AG09309 (cell line): ENCODE measurements at places on chromosomes 1 and 21.
A peak's percentile ranks its signal among the peaks of the same experiment; 100 is the strongest.

- no peak for DNase-seq
These were observed 5.1 kb downstream of the LMO4 start for GRCh38 chr1:87333692-87334347.

DNA sequence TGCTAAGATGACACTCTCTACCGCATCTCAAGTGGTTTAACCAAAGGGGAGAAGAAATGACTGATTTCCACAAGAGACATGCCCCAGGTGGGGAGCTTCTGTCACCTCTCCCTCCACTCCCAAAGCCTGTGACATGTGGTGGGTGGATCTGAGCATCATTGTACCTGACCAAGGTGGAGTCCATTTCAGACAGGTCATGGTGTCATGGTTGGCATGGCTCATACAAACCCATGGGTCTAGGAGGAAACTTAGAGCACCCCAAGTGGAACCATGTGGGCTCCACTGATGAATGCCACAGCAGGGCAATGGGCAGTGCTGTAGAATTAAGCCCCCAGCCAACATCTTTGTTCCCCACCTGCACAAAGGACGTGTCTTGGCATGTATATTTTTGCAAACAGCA, 131.5 kb upstream of the EDN2 start:
- DNase-seq = no peak

- no peak for DNase-seq
These were observed 399.0 kb downstream of the KCNT2 start for GRCh38 chr1:196209265-196209664.

- no peak for DNase-seq
These were observed 108.1 kb upstream of the IVNS1ABP start for GRCh38 chr1:185425163-185425562.

GRCh38 chr1:171403393-171403792, 81.9 kb upstream of the PRRC2C start:
- peak; percentile 10 for DNase-seq

DNA sequence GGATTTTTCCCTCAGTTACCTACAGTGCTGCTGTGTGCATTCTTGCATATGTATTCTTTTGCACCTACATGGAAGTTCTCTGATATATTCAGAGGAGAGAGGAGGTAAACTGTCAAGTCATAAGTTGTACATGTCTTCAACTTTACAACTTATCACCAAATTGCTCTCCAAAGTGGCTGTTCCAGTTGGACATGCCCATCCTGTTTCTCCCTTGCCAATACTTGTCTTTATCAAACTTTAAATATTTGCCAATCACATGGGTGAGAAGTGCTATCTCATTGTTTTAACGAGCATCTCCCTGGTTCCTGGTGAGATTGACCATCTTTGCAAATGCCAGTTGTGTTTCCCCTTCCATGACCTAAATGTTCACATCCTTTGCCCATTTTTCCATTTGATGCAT, 88.2 kb downstream of the KIF26B start:
- DNase-seq = no peak

DNA sequence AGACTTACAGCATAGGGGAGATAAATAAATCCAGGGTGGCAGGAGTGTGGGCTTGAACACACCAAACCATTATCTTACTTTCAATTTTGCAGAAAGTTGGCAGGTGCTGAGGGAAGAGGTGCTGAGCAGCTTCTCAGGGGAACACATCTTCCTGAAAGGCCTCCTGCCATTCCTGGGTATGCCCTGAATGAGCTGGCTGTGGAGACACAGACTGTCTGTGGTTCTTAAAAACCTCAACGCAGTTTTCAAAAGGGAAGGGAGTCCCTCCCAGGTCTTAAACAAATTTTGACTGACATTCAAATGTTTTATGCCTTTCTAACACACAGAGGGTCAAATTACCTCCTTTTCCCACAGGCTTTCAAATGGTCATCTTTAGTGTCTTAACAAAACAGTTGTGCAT, 166.9 kb downstream of the TNFSF18 start:
- DNase-seq = no peak

DNA sequence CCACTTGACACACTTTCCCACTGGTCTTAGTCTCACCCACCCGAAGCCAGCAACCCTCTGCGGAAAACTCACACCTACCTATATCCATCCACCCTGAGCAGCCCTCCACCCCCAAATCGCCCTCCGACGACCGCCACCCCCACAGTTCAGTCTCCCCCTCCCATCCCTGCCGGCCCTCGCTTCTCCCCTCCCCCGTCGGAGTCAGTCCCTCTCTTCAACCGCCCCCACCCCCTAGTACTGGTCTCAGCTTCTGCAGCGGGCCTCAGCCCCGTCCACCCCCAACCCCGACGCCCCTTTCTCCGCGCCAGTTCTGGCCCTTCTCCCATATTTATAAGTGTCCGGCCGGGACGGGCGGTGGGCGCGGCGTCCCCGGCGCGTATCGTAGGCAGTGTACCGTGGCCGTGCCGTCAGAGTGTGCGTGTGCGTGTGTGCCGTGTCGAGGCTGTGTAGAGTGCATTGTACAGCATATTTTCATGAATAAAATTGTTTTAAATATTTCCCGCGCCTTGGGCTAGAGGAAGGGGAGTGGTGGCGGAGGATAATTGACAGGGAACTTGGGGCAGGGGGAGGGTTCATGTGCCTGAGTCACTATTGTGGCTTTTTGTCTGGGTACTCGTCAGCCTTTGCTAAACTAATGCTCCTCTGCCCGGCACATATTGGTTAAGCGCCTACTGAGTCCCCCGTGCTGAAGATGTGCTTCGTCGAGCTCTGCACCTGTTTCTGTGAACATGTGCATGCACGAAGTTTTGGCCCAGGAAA, 22.0 kb downstream of the FOXO6 start:
- peak; percentile 13 for DNase-seq

- DNase-seq = no peak
These were observed 451 bp downstream of the CHD5 start for GRCh38 chr1:6179564-6180175.

GRCh38 chr1:147579532-147579931, 38.2 kb downstream of the BCL9 start:
- no peak for DNase-seq

- DNase-seq = no peak
These were observed 2.4 kb downstream of the RAP1GAP start for GRCh38 chr1:21666576-21667320.

DNA sequence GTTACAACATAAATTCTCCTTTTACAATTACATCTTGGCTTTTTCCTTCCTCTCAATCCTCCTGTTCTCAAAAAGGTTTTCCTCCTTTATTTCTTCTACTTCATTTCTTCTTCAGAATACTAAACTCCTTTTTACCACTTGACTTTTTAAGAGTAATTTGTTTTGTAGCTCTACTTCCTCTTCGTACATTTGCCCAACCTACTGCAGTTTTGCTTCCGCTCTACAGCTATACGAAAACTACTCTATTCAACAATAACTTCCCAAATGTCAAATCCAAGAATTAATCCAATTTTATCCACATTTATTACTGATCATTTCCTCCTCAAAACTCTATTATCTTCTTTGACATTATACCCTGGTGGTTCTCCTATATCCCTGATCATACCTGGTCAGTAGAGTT, 3.4 kb downstream of the GDAP2 start:
- no peak for DNase-seq

DNA sequence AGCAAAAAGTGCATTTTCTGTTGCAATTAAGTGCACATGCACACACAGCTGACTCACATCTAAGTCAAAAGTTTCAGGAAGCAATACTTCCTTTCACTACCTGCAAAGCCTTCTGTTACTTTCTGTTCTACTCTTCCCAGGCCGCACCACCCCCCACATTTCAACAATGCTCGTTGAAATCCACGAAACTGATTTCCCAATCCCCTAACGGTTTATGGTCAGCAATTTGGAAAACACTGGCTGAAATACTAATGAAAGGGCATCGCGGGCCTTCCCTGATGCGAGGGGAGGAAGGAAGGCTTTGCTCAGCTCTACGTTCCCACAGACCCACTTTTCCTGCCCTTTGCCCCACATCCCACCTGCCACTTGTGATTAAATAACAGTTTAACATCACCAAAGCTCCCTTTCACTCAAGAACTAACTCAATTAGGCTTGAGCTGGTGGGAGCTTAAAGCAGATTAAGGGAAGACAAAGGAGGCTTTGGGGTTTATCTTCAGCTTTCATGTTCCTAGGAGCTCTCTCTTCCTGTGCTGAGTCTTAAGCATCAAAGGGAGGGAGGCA, 243.2 kb upstream of the RAB4A start:
- peak; percentile 4 for DNase-seq

- no peak for DNase-seq
These were observed 55.3 kb upstream of the SAMD13 start for GRCh38 chr1:84246213-84246612.

DNA sequence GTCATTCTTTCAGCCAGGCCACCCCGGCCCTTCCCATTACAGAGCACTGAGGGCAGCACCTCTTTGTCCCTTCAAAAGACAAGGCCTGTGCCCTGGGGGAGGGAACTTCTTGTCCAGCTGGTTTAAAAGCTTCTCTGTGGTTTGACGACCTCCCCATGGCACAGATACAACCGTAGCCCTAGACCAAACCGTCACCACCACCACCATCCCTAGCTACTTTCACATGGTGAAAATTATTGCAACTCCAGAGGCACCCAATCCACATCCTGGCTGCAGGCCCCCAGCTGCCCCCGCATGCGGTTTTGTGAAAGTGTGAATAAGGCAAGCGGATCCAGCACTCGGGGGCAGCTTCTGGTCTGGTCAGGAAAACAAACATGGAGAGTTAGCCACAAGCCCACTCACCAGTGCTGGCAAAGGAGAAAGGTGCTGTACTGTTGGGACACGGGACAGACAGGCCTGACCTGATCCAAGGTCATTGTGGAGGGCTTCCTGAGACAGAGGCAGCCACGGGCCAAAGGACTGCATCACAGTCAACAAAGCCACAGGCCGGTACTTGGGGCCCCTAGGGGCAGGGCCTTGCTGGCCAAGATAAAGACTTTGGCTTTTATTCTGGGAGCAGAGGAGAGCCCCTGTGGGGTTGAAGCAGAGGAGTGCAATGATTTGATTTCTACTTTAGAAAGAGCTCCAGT, 31.2 kb downstream of the CDCA8 start:
- DNase-seq = no peak

- DNase-seq = no peak
These were observed 172.5 kb upstream of the EDN2 start for GRCh38 chr1:41656825-41657500.

- DNase-seq = no peak
These were observed 16.7 kb upstream of the PSMD4 start for GRCh38 chr1:151237678-151238466.

- DNase-seq = no peak
These were observed 89.2 kb upstream of the OLFM3 start for GRCh38 chr1:102085896-102086295.

DNA sequence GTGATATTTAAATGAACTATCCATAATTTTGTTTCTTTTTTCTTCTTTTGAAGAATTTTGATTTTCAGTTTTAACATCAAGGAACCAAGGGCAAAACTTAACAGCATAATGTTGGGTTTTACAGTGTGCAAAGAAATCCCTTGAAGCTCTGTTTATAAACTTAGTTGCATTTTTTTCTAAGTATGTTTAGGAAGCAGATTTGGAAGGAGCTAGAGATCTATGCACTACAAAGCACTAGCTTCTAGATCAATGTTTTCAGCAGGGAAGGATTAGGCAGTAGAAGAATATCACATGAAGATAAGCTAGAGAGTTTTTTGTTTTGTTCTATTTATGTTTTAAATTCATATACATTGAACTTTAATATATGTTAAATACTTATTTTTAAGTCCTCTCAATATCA, 250.6 kb upstream of the C1orf105 start:
- no peak for DNase-seq

DNA sequence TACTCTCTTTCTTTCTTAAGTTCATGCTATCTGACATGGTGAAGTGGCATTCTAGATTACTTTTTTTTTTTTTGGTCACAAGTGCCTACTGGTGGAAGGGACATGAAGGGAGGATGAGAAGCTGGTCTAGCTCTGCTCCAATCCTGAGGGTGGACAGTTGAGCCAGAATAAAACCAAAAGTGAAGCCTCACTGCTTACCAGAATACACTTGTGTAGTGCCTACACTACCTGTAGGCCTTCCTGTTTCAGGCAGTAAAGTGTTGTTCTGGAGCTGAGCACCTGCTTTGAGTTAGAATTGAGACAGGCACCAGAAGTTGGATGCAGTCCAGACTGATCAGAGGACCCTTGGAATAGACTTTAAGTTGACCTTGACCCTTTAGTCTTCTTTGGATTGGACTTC, 40.4 kb upstream of the APOBEC4 start:
- no peak for DNase-seq

GRCh38 chr1:81377406-81377805, 423.3 kb upstream of the ADGRL2 start:
- DNase-seq = no peak

GRCh38 chr21:44872649-44873355, 688 bp downstream of the PTTG1IP start:
- DNase-seq = no peak

DNA sequence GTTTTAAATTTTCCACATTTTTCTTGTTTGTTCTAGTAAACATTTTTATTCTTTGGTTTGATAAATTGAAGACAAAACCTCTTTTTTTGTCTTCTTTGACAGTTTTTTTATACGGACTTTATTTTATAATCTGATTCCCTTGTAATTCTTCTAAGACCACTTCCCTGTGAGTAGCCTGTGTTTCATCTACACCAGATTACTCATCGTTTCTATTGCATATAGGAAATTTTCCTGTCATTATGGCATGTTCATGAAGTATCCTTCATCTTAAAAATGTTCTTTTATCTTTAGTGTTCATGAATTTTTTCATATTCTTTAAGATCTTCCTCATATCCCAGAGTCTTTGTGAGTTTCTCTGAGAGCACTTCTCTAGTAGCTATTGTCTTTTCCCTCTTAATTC, 109.8 kb downstream of the USP25 start:
- DNase-seq = no peak

- DNase-seq = no peak
These were observed 213.0 kb upstream of the CACYBP start for GRCh38 chr1:174786760-174787159.

- no peak for DNase-seq
These were observed 1178.6 kb downstream of the MRPL39 start for GRCh38 chr21:24428591-24429199.

DNA sequence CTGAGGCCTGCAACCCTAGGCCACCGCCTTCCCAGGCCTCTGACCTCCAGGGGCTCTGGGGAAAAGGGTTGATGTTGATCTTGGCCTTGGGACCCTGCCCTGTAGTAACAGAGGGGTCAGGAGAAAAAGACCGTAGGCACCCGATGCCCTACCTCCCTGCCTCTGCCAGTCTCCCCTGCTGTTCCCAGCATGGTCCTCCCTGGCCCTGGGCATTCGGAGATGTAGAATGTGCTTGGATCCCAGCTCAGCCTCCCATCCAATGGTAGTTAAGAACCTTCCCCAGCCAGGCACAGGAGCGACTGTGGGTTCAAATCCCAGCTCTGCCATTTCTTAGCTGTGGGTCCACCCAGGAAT, 72.0 kb upstream of the TARDBP start:
- DNase-seq = no peak
